ENCODE measurements at places on chromosomes 2 and 18.
A peak's percentile ranks its signal among the peaks of the same experiment; 100 is the strongest.

GRCh38 chr2:18741191-18741590, 151.8 kb upstream of the NT5C1B start:
- peak; percentile 8 for DNase-seq

GRCh38 chr2:213104903-213105202, 46.6 kb downstream of the IKZF2 start:
- no peak for DNase-seq

DNA sequence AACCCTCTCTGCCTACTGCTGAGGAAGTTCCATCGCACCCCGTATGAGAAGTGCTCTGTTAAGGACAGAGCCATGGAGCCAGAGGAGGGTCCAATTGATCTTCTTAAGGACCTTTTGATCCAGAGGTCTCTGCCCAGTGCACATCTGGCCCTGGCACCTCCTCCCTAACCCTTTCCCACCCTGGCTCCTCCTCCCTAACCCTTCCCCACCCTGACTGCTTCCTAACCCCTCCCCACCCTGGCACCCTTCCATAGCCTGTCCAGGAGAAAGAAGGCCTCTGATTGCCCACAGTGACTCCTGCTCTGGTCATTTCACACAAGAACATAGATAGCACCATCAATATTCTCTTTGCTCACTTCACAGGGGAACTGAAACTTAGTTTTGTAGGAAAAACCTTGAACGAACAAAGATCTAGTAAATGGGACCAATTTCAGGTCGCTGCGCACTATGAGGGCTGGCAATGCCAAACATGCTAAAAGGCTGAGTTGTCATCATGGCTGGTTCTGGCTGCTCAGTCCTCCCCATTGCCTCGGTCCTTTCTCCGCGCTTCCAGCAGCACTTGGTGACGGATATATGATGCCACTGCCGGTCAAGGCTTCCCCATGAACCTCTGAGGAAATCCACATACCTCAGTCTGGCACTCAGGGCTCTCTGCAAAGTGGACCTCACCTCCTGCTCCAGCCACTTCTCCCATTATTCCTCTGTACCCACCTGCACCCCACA, 49.2 kb downstream of the PKDCC start:
- DNase-seq, result no peak

GRCh38 chr2:12212841-12213597, 466.6 kb downstream of the LPIN1 start:
- no peak for DNase-seq

- no peak for DNase-seq
Measured at GRCh38 chr2:69641471-69641870, 2.1 kb downstream of the AAK1 start.

GRCh38 chr2:12325806-12326205, 390.9 kb upstream of the TRIB2 start:
- DNase-seq, result peak; percentile 89

- peak; percentile 50 for DNase-seq
Measured at GRCh38 chr18:28961669-28962228, 784.8 kb upstream of the CDH2 start.

All from cardiac fibroblast (primary cell).